ENCODE measurements at places on chromosomes 1 and 21.

GRCh38 chr1:75583282-75583681, 27.6 kb downstream of the SLC44A5 start:
- DNase-seq: no peak

DNA sequence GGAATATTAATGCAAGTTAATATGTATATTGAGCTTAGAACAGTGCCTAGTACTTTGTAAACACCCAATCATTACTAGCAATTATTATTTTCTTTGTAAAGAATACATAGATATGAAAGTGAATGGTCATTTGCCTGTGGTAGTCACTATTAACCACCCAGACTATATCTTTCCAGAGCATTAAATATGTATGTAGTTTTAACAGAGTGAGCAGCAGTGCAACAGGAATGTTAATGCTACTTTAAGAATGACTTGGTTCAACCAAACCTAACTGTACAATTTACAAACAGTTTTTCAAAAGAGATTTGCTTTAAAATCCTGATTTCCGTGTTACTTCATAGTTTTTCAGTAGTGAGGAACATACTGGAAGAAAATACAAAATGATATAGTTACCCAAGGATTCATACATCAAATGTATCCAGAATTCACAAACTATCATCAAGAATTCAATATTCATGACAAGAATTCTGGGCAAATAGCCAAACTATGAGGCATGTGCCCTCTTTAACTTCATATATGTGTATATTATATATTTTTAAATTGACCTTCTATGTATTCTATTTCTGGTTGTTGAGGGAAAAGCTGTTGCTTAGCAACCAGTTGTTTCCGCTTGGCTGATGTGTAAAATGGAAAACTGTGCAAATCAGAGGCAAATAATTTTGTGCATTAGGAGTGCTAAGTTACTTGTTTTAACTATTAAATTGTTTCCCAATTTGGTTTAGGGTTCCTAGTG, 34.9 kb upstream of the IVNS1ABP start:
- DNase-seq: no peak

GRCh38 chr1:119647228-119647733, 785 bp downstream of the ZNF697 start:
- no peak for DNase-seq

GRCh38 chr1:200495901-200496300, 86.1 kb upstream of the ZNF281 start:
- DNase-seq: no peak

GRCh38 chr1:159823406-159823805, 3.3 kb upstream of the SLAMF8 start:
- DNase-seq: no peak

DNA sequence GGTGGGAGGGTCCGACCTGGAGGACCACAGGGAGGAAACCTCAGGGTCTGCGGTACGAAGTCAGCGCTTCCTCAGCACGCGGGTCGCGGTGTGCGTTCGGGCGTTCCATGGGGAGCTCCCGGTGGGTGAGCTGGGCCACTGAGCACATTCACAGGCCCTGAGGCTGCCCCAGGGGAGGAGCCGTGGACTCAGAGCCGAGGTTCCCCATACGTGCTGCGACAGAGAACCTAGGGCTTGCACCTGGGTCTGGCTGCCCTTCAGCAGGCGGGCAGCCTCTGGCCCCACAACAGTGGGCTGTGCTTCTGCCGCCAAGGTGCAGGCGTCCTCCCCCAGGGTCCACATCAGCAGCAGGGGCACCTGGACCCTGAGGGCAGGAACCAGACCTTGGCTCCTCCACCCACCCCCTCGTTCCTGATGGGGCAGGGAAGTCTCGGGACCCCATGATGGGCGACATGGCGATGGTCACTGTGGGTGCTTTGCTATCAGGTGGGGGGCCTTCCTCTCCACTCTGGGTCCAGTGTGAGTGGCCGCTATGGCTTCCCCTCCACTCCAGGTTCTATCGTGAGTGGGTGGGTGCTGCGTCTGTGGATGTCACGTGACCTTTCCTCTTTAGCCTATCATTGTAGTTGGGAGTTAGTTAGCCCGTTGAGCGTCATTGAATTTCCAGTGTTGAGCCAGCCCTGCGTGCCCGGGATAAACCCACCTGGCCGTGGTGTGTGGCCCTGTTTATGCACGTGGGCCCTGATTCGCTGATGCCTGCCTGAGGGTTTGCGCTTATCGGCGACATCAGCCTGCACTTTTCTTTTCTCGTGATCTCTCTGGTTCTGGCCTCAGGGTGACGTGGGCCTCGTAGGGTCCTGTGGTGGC, 27.9 kb downstream of the FTCD start:
- DNase-seq: peak; percentile 21

GRCh38 chr1:246681900-246682895, 42.0 kb upstream of the SCCPDH start:
- no peak for DNase-seq

GRCh38 chr1:199954699-199955098, 72.8 kb upstream of the NR5A2 start:
- DNase-seq: no peak

DNA sequence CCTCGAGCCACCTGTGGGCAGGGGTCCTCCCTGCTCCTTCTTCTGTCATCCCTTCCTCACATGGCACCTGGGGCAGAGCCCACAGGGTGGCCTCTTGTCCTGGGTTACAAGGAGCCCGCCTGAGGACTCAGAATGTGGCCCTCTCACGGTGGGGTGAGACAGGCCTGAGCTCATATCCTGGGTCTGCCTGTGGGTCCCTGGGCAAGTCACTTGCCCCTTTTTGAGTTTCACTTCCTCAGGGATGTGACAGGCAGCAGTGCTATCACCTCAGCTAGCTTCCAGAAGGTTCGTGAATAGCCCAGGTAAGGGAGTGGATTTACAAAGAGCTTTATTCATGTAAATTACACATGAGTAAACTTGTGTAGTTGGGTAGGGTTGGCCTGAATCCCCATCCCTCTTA, 33.5 kb downstream of the HTR6 start:
- DNase-seq: no peak

- DNase-seq: peak; percentile 23
These were observed 3.2 kb downstream of the UBASH3A start for GRCh38 chr21:42406866-42407265.

GRCh38 chr1:110056285-110056683, 14.2 kb downstream of the ALX3 start:
- no peak for DNase-seq

DNA sequence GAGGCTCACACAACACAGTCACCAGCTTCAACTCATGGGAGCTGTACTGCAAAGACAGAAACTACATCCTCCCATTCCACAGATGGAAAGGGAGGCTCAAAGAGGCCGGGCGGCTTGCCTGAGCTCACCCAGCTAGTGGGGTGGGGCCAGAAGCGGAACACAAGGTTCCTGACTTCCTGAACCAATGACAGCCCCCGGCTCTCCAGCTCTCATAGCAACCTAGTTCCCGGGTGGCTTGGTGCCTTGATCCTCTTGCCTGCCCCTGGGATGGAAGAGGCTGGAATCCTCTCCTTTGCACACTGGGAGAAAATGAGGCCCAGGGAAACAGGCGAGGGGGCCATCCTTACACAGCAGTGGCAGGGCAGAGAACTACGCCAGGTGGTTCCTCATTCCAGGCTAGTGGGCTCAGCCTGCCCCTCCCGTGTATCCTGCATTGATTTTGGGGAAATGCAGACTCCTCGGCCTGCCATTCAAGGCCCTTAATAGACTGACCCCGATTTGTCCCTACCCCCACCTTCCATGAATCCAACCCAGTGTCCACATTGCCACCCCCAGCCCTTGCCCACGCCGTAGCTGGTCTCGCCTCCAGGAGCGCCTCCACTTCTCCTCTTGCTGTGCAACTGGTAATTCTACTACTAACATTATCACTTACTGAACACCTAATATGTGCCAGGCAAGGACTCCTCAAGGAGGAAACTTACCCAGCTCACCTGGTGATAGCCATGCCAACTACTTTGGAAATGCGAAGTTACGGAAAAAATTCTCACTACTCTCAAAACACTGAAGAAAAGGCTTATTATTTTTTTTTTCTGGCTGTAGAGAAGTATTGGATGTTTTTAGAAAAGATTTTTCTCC, 5.0 kb downstream of the RAP1GAP start:
- no peak for DNase-seq

DNA sequence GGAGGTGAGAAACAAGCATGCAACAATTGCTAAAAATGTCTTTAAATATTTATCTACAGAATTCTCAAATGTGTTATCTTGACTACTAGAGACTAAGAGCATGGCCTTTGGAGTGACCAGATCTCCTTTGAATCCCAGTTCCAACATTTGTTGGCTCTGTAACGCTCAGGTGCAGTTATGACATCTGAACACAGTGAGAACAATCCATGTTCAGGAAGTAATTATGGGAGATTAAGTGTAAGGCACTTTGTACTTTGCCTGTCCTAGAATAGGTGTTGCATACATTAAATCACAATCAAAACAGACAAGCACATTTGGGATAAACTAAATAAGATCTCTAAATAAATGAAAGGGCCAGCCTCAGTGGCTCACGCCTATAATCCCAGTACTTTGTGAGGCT, 454.5 kb downstream of the SMYD3 start:
- DNase-seq: no peak

DNA sequence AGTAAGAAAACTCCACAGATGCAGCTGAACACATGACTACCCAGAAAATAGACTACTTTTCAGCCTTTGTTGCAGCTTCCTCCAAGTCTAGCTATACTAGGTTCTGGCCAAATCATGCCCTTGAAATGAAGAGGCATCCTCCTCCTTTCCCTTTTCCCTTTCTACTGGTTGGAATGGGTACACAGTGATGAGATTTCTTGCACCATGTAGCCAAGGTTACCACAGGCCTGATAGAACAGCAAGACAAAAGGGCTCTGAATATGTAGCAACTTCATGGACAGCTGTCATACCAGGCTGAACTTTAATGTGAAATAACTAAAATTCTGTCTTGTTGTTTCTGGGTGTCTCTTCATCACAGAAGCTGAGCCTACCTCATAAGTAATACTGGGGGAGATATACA, 146.5 kb downstream of the PDE4B start:
- no peak for DNase-seq

DNA sequence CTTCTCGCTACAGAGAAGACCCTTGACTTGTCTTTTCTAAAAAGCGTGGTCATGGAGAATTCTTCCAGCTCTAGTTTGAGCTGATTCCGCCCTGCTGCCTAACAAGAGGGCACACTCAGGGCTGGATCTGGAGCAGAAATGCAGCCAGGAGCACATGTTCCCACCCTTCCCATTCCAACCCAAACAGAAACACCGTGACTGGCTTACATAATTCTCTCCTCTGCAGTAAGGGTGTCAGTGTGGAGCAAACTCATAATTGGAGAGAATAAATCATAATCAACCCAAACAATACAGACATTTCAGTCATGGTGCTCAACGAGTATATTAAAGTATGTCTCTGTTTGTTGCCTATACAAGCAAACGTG, 34.5 kb downstream of the CTNNBIP1 start:
- no peak for DNase-seq

DNA sequence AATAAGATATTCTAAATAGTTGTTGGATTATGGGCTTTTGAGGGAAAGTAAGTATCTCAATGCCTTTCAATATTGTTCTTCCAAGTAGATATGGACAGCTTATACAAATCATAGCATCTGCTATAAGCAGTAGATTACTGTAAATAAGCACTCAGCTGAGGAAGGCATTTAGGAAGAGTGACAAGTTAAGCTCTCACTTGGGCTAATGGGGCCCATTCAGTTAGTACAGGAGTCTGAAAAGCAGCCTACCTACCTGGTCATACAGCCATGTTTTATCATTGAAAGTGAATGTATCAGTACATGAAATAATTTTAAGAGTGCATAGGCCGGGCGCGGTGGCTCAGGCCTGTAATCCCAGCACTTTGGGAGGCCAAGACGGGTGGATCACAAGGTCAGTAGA, 73.1 kb downstream of the APP start:
- DNase-seq: no peak

- no peak for DNase-seq
These were observed 44.2 kb downstream of the MTF2 start for GRCh38 chr1:93123201-93123783.

- DNase-seq: no peak
These were observed 235.3 kb upstream of the C1orf105 start for GRCh38 chr1:172185211-172185610.

DNA sequence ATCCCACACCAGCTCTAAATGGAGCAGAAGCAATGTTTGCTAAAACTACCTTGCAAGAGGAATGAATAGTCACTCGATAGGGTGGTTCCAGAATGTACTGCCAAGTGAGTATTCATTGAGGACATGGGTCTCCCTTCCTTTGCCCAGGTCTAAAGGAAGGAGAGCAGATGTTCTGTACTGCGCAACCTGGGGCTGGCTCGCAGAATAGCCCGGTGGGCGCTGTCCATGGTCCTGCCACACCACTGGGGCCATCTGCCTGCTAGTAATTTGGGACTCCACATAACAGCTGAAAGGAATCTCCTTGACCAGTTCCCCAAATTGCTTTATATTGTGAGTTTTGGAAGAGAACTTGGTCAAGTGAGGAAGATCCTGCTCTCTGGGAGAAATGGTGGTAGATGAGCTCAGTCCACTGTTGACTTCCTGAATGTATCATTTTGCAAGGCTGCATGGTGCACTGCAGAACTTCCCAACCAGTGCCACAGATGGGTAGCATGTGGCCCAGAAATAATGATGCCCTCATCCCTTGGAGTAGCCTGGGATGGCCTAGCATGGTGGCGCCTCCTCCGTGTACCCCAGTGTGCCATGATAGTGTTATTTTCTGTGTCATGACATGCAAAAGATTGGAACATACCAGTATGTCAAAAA, 5.7 kb downstream of the SLC6A17 start:
- DNase-seq: peak; percentile 77

GRCh38 chr1:197284325-197284724, 16.3 kb downstream of the CRB1 start:
- no peak for DNase-seq

DNA sequence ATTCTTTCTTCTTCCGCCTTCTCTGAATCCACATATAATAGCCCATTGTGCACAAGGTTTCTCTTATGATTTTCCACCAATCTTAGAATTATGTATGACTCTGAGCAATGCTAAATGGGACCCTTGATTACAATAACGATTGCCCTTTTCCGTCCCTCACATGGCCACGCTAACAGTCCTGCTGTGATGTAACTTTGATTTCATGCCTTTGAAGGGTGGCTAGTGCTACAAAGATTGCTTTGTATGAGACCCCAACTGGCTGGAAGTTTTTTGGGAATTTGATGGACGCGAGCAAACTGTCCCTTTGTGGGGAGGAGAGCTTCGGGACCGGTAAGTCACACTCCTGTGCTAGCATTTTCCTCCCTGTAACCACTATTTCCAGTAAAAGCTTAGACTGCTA, 45.3 kb downstream of the PGM1 start:
- DNase-seq: no peak

DNA sequence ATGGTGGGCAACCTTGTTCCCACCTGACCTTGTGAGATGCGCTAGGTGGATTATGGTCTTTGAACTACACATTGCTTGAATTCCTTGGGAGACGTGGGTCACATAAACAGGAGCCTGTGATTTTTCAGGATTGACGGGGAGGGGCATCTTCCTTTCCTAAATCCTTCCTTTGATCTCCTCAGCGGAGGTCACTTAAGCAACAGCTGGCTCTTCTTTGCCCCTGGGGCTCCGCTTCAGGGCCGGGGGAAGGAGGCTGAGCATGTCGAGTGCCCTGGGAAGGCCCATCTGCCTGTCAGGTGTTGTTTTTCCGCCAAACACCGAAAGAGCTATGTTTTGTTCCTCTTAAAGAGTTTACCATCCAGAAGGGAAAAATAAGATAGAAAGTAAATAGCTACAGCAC, 40.6 kb downstream of the KIF26B start:
- no peak for DNase-seq

Measured in activated naive CD8-positive, alpha-beta T cell treated with anti-CD3 and anti-CD28 coated beads, Interleukin-2, amount 10 ng/mL, durations not matched to agents 7 days and 5 days (primary cell).